Esophagus squamous epithelium (tissue), 5 donors: ENCODE measurements at places on chromosomes 13 and 19.

- no peak for DNase-seq
Measured at GRCh38 chr19:37361994-37362393, 8.9 kb upstream of the ZNF527 start.

GRCh38 chr13:37179645-37180044 is 74.2 kb upstream of the CSNK1A1L start:
- no peak for DNase-seq

DNA sequence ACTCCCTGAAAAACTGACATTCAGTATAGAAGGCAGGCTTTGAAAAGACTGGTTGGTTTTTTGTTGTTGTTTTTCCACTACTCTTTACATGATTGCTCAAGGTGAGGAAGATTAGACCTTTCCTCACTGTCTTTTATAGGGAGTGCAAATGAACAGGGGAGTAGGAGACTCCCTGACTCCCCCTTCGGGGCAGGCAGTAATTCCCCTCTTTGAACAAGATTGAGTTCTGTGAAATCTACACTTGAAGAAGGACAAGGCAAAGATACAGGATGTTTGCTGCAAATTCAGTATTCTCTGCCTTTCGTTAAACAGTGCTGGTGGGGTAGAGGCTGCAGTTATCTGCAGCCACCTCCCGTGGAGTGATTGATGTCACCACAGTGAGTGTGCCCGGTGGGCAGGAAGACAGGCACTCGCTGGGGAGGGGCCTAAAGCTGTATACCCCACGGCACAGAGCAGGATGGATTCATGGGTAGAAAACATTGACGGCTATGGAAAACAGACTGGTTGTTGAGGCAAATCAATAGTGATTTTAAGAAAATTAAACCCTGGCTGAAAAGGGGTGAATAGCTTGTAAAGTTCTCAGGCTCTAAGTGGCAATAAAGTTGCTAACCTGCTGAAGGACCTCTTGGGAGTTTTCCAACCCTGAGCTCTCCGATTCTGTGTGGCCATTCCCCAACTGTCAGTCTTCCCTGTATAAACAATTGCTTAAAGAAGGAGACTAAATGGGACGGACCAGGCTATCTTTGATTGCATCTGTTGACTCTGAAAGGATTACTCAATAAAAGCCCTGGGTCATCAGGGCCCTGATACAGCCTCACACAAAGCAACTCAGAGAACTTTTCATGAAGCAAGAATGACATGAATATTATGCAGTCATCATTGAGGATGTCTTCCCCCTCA is 308.3 kb downstream of the TBC1D4 start:
- no peak for DNase-seq

DNA sequence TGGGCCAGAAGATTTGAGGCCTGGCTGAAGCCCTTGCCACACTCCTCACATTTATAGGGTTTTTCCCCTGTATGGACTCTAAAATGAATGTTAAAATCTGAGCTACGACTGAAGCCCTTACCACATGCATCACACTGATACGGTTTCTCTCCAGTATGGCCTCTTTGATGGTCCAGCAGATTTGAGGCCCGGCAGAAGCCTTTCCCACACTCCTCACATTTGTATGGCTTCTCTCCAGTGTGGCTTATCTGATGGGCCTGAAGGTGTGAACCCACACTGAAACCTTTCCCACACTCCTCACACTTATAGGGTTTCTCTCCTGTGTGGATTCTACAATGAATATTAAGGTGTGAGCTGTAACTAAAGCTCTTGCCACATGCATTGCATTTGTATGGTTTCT is 21.0 kb downstream of the ZNF45 start:
- no peak for DNase-seq

- DNase-seq, result no peak
Measured at GRCh38 chr19:33467851-33468250, 53.7 kb downstream of the PEPD start.

GRCh38 chr13:91295712-91296410 is 51.6 kb upstream of the MIR17HG start:
- DNase-seq, result no peak

- DNase-seq, result no peak
Measured at GRCh38 chr13:40969169-40969901, 49.8 kb downstream of the ELF1 start.

GRCh38 chr13:51154029-51154555 is 43.0 kb upstream of the C13orf42 start:
- DNase-seq, result no peak

- DNase-seq, result no peak
Measured at GRCh38 chr13:110324026-110324749, 17.1 kb downstream of the COL4A2 start.

- DNase-seq, result no peak
Measured at GRCh38 chr13:60162096-60162495, 1.6 kb downstream of the DIAPH3 start.

DNA sequence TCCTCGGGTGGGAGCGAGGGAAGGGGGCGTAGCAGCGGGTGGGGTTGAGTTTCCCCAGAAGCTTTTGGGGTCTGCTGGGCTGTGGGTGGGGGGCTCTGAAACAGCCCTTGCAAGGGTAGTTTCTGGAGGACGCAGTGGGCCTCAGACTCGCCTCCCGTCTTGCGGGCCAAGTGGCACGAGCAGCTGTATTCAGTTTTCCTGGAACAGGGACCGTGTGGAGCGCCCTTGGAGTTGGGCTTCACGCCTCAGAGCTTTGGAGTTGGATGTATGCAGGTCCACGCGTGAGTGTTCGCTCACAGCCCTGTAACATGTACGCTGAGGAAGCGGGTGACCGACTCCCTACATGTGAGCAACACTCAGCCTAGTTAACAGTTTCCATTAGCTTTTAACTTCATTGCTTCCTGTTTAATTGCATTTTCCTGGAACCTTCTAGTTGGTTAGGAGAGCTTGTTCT is 603 bp downstream of the TM9SF2 start:
- DNase-seq, result no peak

GRCh38 chr19:18761531-18762110 is 29.5 kb downstream of the COMP start:
- no peak for DNase-seq

DNA sequence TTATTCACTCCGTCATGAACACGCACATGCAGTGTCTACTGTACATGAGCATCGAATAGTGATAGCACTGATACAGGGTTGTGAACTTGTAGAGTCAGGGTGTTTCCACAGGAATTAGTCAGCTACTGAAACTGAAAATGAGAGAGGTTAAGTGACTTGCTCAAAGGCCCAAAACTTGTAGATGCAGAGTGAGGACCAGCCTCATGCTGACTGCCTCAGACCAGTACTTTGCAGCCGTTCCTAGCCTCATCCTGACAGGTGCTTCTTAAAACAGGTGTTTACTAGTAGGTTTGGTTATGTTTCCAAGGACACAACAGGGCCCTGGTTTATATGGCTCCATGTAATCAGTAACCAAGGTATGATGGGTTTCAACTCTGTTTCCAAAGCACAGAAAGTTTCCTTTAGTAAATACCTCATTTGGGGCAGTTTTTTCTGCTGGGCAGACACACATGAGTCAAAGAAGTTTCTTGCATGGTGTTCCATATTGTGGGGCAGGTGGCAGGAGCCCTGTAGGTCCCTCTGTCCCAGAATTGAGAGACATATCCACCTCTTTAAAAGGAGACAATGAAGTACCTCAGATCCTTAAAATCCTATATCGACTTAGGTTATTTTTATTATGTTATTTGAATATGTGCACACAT is 16.0 kb downstream of the FGF9 start:
- no peak for DNase-seq

DNA sequence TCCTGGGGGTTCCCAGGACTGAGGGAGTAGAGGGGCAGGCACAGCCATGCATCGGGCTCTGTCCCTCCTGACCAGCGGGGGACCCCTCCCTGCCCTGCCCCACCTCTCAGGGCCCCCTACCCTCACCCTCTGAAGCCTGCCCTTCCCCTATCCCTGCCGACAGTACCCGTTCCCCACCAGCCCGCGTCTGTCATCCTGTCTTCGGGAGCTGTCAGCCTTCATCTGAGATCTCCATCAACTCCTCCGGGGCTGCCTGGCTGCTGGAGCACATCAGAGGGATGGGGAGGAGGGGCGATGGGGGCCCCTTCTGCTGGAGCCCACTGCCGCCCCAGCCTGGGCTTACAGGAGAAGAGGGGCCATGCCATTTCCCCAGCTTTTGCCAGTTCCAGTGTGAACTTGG is 6.2 kb upstream of the SHD start:
- no peak for DNase-seq
